ENCODE measurements at places on chromosomes 2 and 18. TPM values are rescaled to one million over a fixed set of nuclear protein-coding genes. Genes with fewer than 3 reads are reported as not detected.

MRPS5 gene
- 44.2 TPM for total RNA-seq

MCFD2 gene
- total RNA-seq = 38.0 TPM

DSG1 gene
- 48.9 TPM for total RNA-seq

MYO5B gene
- total RNA-seq = 26.8 TPM

UGT1A6 gene
- 35.8 TPM for total RNA-seq

UNC50 gene
- total RNA-seq = 43.8 TPM

CAPN10 gene
- total RNA-seq = 18.1 TPM

POTEC gene
- not detected for total RNA-seq

BMP10 gene
- total RNA-seq = not detected

CAPN14 gene
- total RNA-seq = 4.0 TPM

SULT1C2 gene
- not detected for total RNA-seq

EVA1A gene
- 26.4 TPM for total RNA-seq

PLCL1 gene
- total RNA-seq = not detected

DQX1 gene
- 5.3 TPM for total RNA-seq

DPYSL5 gene
- total RNA-seq = not detected

CIDEA gene
- 3.0 TPM for total RNA-seq

KIF3C gene
- 15.1 TPM for total RNA-seq

EPAS1 gene
- total RNA-seq = 155 TPM

RAMP1 gene
- total RNA-seq = 3.3 TPM

G6PC2 gene
- total RNA-seq = not detected

GPR39 gene
- 10.9 TPM for total RNA-seq

CNTNAP5 gene
- total RNA-seq = not detected

SAP130 gene
- 10.7 TPM for total RNA-seq

SESTD1 gene
- 9.0 TPM for total RNA-seq

ZNF236 gene
- 5.4 TPM for total RNA-seq

C2orf66 gene
- 0.56 TPM for total RNA-seq

CD207 gene
- total RNA-seq = not detected

ANKRD30B gene
- total RNA-seq = not detected

PARD6G gene
- total RNA-seq = 24.3 TPM

SNORC gene
- 0.88 TPM for total RNA-seq

ST8SIA5 gene
- total RNA-seq = not detected

ERCC3 gene
- 17.9 TPM for total RNA-seq

PLEKHA3 gene
- total RNA-seq = 3.9 TPM

CD8B gene
- total RNA-seq = not detected

SP3 gene
- total RNA-seq = 38.6 TPM

CD8B2 gene
- not detected for total RNA-seq

GPR155 gene
- total RNA-seq = 1.8 TPM

RBBP8 gene
- 110 TPM for total RNA-seq

ALPP gene
- not detected for total RNA-seq

AQP12B gene
- not detected for total RNA-seq

PIGN gene
- 35.5 TPM for total RNA-seq

RAD51AP2 gene
- 0.14 TPM for total RNA-seq

SH2D6 gene
- total RNA-seq = not detected

GAD1 gene
- not detected for total RNA-seq

POU3F3 gene
- not detected for total RNA-seq

ASAP2 gene
- 21.3 TPM for total RNA-seq

STK36 gene
- 5.3 TPM for total RNA-seq

ASB18 gene
- total RNA-seq = not detected

MROH2A gene
- total RNA-seq = not detected

HAUS1 gene
- total RNA-seq = 77.1 TPM

TNFRSF11A gene
- total RNA-seq = 3.5 TPM

EMILIN1 gene
- total RNA-seq = 5.8 TPM

Data from airway epithelial cell (primary cell).